Transverse colon (tissue), 4 donors: ENCODE measurements at places on chromosomes 16 and 17. TPM values are rescaled to one million over a fixed set of nuclear protein-coding genes. Genes with fewer than 3 reads are reported as not detected.
A peak's percentile ranks its signal among the peaks of the same experiment; 100 is the strongest.

- DNase-seq: peak; percentile 19
Observed at GRCh38 chr17:77315551-77316190, 174.9 kb downstream of the SEC14L1 start.

- DNase-seq: no peak
Observed at GRCh38 chr17:56679115-56679776, 85.7 kb downstream of the NOG start.

- peak; percentile 98 for DNase-seq
Observed at GRCh38 chr16:85612801-85613603, at the start of gene GSE1. TSS of gene GSE1 (plus strand) at chr16:85613322. CDS start at chr16:85613392, 70 bp downstream.

- DNase-seq: peak; percentile 63
Observed at GRCh38 chr16:68257251-68257905, 6.9 kb upstream of the SLC7A6 start.

- no peak for DNase-seq
Observed at GRCh38 chr16:65235339-65236177, 113.7 kb upstream of the CDH11 start.

DNA sequence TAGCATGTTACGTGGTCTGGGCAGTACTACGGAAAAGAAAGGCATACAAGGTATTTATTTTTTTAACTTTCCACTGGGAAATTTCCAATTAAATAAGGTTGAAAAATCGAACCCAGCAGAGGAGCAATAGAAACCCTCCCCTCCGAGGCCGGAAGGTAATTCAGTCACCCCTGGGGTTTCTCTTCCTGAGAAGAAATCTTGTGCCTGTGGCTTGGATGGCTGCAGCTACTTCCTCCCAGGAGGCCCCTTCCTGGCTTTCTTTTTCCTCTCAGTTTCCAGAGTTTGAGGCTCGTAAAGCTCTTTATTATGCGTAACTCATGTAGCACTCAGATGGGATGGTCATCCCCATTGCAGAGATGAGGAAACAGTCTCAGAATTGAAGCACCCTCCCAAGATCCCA, 140.3 kb downstream of the ASIC2 start:
- DNase-seq: no peak

- no peak for DNase-seq
Observed at GRCh38 chr17:38636054-38636453, 30.3 kb upstream of the SRCIN1 start.

- no peak for DNase-seq
Observed at GRCh38 chr17:59627274-59627673, 7.6 kb downstream of the CLTC start.

DNA sequence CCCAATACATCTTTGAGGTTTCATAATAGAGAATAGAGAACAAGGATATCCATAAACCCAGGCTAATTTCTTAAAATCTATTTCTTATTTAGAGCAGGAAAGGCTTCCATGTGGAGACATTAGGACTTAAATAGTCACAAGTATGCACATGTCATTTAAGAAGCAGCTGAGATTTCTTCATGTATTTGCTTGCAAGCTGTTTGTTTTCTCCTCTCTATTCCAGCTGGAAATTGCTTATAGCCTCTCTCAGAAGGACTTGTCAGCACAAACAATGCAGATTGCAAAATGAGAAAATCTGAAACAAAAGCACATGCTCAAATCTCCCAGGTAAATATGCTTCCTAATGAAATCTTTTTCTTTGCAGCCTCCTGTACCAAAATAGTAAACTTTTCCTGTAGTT, 1473.1 kb downstream of the CDH8 start:
- DNase-seq: no peak

DNA sequence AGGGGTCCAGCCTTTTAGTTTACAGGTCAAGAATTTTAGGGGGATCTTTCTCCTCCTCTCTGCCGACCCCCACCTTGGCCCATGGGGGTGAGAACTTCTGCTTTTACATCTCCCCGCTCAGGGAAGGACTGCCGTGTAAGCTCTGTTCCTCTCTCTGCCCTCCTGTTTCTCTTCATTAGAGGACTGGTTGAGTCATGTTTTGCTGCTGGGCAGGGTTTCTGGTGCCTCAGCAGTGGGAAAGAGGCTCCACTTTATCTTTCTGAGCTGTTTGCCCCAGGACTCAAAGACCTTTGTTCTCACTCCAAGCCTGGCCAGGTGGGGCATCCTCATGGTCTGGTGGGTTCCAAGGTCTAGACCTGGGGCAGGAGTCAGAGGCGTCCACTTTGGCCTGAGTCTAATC, 93.0 kb downstream of the UTP18 start:
- no peak for DNase-seq

GRCh38 chr17:28180449-28180848, 138.0 kb downstream of the NLK start:
- DNase-seq: no peak

- no peak for DNase-seq
Observed at GRCh38 chr16:70349783-70350182, 3.1 kb downstream of the DDX19A start.

- DNase-seq: no peak
Observed at GRCh38 chr17:58420827-58421226, 3.5 kb upstream of the RNF43 start.

DNA sequence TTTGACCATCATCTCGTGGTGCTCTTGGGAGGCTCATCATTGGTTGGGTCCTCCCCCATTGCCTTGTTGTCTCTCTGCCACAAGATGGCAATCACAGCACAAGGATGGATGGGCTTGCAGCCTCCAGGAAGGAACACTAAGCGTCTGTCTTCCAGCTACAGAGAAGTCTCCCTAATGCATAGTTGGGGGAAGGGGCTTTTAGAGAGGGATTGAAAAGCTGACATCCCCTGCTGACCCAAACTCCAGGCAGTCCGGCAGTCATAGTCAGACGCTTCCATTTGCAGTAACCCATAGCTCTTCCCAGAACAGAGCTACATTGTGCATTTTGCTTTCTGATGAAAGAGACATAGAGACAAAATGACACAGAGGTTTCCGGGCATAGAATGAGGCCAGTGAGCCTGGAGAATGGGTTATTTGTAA, 111.4 kb downstream of the UTP18 start:
- DNase-seq: no peak

DNA sequence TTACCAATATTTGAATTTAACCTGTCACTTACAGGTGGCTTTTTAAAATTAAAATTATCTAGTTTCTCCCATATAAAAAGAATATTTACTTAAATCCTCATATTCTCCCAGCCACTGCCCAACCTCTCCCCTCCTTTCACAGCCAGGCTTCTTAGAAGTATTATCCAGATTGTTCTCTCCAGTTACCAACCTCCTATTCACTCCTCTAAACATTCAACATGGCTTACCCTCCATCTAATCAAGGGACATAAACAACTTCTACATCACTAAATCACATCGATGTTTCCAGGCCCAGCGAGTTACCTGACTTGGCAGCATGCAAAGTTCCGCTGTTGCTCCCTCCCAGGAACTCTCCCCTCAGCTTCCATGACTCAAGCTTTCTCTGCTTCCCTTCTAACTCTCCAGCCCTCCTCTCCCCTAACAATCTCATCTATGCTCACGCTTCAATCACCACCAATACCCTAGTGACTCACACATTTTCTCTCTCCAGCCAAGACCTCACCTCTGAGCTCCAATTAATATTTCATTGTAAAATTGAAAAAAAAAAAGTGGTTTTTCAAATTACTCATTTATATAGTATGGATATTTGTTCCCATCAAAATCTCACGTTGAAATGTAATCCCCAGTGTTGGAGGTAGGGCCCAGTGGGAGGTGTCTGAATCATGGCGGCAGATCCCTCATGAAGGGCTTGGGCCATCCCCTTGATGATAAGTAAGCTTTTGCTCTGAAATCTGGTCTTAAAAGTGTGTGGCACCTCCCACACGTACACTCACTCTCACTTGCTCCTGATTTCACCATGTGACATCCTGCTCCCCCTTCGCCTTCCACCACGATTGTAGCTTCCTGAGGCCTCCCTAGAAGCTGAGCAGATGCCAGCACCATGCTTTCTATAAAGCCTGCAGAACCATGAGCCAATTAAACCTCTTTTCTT, 88.5 kb downstream of the HELZ start:
- no peak for DNase-seq

- peak; percentile 58 for DNase-seq
Observed at GRCh38 chr16:79286646-79287423, 313.7 kb downstream of the MAF start.

GRCh38 chr16:10107081-10107480, 75.1 kb downstream of the GRIN2A start:
- no peak for DNase-seq

DNA sequence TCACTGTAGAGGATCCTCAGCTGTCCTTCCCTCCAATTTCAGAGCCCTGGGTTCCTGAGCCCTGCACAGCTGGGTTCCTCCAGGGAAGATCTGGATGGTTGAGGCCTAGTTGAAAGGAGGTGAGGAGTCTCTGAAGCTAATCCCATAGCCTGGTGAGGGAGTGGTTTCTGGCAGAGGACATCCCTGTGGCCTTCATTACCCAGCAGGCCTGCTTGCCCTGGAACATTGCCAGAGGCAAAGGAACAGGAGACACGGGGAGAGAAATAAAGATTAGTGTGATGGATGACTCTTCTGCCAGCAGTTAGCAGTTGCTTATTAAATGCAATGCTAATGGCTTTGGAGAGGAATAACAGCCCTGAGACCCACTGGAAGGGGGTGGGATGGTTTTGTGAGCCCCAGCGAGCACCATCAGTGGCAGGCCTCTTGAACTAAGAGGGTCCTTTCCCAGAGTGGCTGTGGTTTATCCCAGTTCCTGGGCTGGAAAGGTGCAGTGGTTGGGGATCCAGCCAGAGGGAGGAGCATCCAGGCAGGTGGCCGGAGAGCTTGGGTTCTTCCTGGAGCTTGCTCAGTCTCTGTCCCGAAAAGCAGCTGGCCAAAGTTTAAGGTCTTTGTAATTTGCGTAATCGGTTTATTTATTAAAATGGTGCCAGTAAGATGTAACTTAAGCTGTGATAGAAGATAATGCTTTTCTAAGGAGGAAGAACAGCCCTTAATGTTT, 209.7 kb downstream of the CCDC182 start:
- peak; percentile 20 for DNase-seq

DNA sequence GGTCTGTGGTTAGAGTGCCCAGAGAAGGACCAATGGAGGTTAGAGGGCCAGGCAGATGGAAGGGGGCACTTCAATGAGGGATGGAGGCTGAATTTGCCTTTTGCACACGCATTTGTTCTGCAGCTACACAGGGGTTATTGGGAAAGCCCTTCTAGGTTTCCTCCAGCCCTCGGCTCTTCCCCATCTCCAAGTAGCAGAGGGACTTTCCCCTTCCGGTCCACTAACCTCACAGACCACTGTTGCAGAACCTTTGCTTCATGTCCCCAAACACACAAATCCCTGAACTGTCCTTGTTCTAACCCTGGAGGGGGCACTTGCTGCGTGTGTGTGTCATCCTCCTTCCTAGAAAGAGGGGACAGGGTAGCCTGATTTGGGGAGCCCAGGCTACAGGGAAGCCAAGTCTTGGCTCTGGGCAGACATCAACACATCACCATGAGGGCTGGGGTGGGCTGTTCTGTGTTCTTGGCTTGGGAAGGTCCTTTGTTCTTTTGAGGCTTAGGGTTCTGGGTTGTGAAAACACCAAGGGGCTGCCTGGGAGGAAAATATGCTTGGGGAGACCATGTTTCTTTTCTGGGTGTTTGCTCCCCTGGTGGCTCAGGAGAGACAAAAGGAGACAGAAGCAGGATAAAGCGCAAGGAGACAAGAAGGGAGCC, 7.3 kb upstream of the NR1D1 start:
- DNase-seq: no peak

GRCh38 chr17:1776857-1777256, 15.0 kb downstream of the SERPINF1 start:
- no peak for DNase-seq

DNA sequence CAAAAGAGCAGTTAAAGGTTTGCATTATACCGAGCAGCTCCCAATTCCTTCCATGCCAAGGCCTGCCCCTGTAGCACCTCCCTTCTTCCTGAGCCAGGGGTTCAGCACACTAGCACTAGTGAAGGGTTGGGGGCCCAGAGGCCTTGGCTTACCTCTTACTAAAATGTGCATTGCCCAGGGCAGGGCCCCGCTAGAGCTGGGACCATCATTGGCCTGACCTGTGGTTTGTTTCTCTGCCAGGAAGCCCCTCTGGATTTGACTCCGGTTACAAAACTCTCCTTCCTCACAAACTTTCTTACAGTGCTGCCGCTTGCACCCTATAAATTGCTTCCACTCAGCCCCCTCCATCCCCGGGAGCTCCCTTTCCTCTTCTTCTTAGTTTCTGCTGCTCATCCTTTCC, 33.8 kb downstream of the MPRIP start:
- DNase-seq: no peak

GRCh38 chr16:72182976-72183375, 11.0 kb upstream of the PMFBP1 start:
- no peak for DNase-seq

DNA sequence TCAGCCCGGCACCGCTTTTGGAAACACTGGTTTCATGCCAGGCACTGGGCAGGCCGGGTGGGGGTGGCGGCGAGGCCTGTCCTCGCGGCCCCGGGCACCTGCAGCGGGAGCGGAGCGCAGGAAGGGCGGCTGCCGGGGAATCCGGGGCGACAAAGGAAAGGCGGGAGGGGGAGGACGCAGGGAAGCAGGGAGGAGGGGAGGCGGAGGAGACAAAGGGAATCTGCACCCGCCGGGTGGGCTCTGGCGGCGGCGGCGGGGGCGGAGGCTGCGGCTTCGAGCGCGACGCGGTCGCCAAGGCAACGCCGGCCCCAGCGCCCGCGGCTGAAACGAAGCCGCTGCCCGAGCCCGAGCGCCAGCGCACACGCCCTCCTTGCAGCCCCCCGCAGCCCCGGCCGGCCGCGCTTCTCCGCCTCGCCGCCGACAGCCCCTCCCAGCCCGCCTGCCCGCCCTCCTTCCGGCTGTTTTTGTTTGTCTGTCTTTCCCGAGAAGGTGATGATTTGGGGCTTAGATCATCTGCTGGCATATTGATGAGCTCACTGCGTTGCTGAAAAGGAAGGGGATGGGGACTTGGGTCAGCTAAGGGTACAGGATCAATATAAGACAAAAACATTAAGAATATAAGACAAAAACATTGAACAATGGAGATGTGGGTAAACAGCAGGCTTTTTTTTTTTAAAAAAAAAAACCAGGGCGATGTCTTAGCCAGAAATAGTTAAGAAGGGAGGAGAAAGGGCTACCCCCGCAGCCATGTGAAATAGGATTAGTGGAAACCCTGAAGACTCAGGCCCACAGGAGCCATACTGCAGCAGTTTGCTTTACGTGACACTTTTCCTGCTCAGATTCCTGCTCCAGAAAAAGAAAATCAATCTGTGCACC, 32.7 kb downstream of the CDK5R1 start:
- DNase-seq: peak; percentile 49

SLC4A1 gene
- not detected for total RNA-seq

LPO gene
- not detected for total RNA-seq

NACA2 gene
- not detected for total RNA-seq

FBXL16 gene
- total RNA-seq: 3.5 TPM

MYH13 gene
- 0.16 TPM for total RNA-seq

TMIGD1 gene
- 0.80 TPM for total RNA-seq

SPATA32 gene
- total RNA-seq: not detected

RHBDL3 gene
- total RNA-seq: not detected

HOXB1 gene
- total RNA-seq: not detected

TEN1 gene
- total RNA-seq: 19.5 TPM

KRT33A gene
- total RNA-seq: not detected

SHISA9 gene
- total RNA-seq: 1.3 TPM

TEX14 gene
- not detected for total RNA-seq

LCMT1 gene
- total RNA-seq: 23.5 TPM
